Activated CD4-positive, alpha-beta memory T cell treated with anti-CD3 and anti-CD28 coated beads, Interleukin-2, amount 10 ng/mL, durations not matched to agents 7 days and 5 days (primary cell): ENCODE measurements at places on chromosomes 5 and 9. TPM values are rescaled to one million over a fixed set of nuclear protein-coding genes. Genes with fewer than 3 reads are reported as not detected.

- DNase-seq = no peak
Measured at GRCh38 chr5:114305402-114306207, 56.3 kb upstream of the KCNN2 start.

- DNase-seq = no peak
Measured at GRCh38 chr5:14557791-14558415, 23.7 kb upstream of the OTULINL start.

GRCh38 chr9:121912812-121913627, 180.1 kb downstream of the TTLL11 start:
- no peak for DNase-seq

GRCh38 chr5:83038924-83039323, 38.3 kb downstream of the TMEM167A start:
- no peak for DNase-seq

DNA sequence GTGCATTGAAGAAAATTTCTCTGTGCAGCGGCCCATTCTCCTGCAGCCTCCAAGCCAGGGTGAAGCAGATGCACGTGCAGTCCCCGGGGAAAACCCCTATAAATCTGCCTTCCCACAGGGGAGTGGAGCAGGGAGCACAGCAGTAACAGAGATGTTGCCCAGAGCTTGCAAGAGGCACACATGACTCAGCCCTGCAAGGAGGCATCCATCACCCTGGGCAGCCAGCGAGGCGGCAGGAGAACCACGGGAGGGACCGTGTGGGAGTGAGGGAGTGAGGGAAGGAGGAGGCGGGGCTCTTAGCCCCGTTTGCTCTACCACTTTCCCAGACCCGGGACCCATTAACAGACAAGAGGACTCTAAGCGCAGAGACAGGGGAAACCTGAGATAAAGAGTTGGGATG, 96.2 kb upstream of the ARAP3 start:
- DNase-seq = no peak

GRCh38 chr9:81790166-81790565, 100.8 kb upstream of the TLE1 start:
- DNase-seq = no peak

DNA sequence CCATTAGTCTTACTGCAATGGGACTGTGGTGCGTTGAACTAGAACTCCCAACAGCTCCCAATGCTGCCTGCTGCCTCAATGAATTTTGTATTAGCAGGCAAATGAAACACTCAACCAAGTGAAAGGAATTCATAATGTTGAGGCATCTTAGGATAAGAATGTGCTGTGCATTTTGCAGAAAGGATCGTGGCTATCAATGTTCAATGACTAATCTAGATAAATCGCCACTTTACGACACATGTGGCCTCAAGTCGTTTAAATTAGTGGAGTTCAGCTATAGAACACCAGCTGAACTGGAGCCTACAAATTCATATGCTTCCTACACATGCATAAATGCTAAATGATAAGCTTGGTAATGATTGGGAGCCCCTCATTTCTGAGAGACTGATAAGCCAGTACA, 318.4 kb downstream of the PSAT1 start:
- no peak for DNase-seq

DNA sequence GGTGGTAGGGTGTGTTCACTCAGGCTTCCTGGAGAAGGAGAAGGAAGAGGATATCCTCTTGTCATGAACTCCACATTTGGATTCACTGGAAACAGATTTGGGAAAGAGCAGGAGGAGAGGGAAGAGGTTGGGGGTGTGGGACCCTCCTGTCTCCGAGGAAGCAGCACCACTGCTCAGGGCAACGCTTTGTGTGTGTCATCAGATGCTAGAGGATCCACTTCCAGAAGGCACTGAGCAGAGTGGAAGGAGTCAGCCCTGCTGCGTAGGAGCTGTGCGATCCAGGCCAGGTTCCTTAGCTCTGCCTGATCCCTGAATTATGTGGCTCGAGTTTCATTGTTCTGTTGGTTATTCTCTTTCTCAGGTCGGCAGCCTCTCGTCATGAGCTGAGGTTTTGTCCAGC, 37.3 kb upstream of the TJP2 start:
- DNase-seq = no peak

DNA sequence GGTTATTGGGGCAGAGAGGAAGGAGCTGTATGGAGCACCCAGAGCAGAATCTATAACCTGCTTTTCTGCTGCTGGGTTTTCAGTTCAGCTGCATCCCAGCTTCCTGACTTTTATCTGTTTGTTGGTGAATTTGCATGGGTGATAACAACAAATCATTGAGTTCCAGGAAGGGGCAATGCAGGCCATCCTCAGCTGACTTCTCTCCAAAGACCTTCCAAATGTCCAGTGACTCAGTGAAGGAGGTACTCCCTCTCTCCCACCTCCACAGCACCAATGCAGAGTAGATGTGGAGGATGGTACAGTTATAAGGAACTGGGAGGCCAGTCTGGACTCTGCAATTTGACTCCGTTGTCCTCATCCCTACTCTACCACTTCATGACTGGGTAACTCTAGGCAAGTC, 1.6 kb upstream of the TXN start:
- DNase-seq = no peak

GRCh38 chr5:79837761-79838551, 148.3 kb downstream of the CMYA5 start:
- DNase-seq = no peak

DNA sequence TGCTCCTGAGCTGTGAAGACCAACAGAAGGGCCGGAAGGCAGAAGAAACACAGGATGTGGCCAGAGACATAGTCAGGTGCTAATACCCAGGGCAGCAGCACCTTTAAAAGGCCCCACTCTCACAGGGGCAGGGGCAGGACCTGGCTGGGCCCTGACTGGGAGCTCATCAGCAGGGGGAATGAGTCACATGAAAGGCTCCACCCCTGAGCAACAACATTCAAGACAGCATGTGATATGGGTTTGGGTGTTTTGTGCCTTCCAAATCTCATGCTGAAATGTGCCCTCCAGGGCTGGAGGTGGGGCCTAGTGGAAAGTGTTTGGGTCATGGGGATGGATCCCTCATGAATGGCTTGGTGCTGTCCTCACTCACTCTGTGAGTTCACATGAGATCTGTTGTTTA, 181.7 kb downstream of the ERCC6L2 start:
- no peak for DNase-seq

GRCh38 chr9:82295181-82295580, 306.6 kb downstream of the SPATA31D1 start:
- DNase-seq = no peak

- DNase-seq = no peak
Measured at GRCh38 chr5:149641000-149641576, 59.8 kb downstream of the ARHGEF37 start.

DNA sequence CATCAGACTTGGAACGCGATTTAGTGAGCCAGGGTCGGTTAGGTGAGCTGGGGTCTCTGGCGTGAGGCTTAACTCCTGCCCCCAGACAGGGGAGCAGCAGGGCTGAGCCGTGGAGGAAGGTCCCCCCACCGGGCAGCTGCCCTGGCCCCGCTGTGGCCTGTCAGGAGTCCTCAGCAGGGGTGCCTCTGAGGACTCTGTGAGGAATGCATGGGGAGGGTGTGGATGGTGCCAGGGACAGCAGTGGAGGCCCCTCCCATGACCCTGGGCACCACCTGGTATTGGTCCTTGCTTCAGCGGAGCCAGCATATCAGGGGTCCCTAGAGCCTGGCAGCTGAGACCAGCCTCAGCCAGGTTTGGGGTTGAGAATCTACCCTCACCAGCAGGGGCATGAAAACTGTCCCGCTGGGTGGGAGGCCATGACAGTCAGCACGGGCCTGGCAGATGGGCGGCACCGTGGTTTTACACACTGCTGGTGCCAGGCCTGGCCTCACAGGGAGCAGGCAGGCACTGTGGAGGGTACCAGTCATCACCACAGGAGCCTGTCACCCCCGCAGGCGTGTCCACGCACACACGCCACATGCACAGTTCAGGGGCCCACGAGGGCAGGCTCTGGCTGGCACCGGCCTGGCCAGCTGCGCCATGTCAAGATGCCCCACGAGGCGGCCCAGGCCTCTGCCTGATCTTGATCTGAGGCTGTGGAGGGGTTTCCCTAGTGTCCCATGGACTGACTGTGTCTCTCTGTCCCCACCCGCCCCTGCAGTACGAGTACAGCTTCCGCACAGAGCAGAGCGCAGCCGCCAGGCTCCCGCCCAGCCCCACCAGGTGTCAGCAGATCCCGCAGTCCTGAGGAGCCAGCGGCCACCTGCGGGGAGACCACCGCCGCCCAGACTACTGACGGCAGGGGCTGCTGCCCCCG, 111.1 kb upstream of the LMX1B start:
- DNase-seq = no peak

GRCh38 chr9:18638371-18639249, 164.7 kb downstream of the ADAMTSL1 start:
- DNase-seq = no peak

DNA sequence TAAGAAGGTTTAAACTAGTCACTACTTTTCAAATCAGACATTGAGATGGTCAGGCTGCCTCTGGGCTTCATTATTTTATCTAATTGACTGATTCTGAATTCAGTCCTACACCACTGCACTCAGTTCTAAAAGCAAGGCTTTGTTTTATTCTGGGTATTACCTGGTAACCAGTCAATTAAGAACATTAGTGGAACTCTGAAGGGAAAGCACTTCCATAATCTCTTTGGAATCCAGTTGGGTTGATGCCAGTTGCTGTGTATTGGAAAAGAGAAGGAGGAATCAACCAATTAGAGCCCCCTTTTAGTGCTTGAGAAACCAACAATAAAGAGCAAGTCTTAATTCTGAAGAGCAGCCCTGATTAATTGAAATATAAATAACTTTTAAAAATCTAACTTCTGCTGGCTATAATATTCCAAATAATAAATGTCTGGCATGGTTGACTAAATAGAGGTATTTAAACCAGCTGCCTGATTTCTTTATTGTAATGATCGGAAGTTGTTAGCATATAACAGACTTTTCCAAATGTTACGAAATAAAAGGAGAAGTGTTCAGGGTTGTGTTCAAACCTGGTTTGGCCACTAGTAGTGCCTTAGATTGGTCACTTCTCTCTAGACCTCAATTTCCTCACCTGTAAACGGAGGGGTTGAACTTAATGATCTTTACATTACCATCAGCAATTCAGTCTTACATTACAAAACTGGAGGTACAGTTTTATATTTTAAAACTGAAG, 32.0 kb downstream of the CPEB4 start:
- no peak for DNase-seq

GRCh38 chr9:7097040-7097715, 339.4 kb downstream of the KDM4C start:
- no peak for DNase-seq

Gene PFN3
- not detected for total RNA-seq

Gene RAB24
- 43.0 TPM for total RNA-seq
